ENCODE measurements at places on chromosomes 1 and 21.

- no peak for DNase-seq
These were observed 119.4 kb upstream of the RRP15 start for GRCh38 chr1:218165701-218166114.

DNA sequence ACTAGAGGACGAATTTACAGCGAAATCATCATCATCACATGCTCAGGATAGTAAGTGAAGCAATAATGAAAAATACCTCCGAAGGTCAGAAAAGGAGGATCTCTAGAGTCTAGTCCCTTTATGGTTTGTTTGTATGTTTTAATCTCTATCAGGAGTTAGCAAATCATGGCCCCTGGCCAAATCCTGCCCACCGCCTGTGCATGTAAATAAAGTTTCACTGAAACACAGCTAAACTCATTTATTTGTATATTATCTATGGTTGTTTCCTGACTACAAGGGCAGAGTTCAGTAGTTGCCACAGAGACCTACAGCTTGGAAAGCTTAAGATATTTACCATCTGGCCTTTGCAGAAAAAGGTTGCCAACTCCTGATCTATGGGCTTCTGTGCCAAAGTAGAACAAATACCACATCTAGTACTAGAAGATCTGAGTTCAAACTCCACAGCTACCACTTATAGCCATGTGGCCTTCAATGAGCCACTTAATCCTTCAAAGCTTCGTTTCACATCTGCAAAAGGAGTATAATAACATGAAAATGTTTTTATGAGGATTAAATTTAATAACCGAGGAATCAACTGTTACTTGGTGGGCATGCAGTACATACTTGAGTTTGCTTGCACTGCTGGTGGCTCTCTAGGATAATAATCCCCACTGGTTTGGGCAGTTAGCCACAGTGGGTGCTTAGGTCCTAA lies 94.0 kb upstream of the KIF26B start:
- peak; percentile 37 for DNase-seq

DNA sequence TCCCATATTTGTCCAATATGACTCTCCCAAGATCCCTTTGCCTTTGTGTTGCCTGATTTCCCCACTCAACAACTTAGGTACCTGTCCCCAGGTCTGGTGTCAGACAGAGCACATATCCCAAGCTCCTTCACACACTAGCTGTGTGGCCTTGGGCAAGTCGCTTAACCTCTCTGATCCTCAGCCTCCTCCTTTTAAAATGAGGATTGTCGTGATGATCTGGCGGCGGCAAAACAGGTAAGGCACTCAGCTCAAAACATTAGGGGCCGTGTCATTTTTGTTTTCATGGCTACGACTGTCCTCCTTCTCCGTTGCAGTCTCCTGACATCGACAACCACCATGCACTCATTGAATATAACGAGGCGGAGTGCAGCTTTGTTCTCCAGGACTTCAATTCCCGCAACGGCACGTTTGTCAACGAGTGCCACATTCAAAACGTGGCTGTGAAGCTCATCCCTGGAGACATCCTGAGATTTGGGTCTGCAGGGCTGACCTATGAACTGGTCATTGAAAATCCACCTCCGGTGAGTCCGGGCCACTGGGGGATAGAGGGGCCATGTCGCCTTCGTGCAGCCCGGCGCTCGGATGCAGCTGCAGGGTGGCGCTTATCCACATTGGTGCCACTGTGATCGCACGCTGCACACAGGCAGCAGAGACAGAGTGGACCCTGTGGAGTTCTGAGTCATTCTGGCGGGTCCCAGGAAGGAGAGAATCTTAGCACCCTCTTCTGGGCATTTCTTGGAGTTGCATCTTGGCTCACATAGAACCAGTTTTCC lies 25.2 kb downstream of the FHAD1 start:
- no peak for DNase-seq

DNA sequence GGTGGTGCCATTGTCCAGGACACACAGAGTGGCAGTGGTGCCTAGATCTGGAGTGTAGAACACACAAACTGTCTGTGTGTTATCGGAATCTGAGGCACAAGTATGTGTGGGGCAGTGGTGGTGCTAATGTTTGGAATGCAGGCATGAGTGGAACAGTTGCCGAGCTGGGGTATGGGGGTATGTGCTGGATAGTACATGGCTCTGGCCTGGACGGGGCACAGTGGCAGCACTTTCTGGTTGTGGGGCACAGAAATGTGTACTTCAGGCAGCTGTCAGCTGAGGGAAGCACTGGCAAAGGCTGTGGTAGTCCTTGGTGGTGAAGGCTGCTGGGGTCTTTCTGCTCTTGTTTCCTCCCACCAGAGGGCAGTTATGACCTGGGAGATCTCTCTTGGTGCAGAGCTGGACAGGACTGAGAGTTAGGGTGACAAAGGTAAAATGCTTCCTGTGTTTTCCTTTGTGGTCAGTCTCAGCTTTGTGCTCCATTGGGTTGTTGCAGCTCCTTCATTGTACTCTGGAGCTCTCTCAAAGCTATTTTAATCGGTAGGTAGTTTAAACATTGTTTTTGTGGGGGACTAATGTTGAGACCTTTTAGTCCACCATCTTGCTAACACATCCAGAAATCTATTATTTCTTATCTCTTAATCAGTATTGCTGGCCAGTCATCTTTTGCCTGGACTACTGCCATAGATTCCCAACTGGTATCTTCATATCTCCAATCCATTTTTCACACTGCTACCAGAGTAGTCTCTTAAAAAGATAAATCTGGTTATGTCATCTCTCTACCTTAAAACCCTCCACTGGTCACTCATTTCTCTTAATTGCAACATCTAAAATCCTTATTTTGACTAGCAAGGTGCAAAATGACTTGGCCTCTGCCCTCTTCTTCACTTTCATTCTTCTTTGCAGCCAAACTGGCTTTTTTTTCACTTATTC lies 83.9 kb upstream of the NBPF4 start:
- no peak for DNase-seq

- no peak for DNase-seq
These were observed 6.8 kb downstream of the SCYL3 start for GRCh38 chr1:169886931-169887330.

All from left lung (tissue), 14 donors.